Umbilical cord (tissue), 2 donors: ENCODE measurements at places on chromosomes 6 and 20.

DNA sequence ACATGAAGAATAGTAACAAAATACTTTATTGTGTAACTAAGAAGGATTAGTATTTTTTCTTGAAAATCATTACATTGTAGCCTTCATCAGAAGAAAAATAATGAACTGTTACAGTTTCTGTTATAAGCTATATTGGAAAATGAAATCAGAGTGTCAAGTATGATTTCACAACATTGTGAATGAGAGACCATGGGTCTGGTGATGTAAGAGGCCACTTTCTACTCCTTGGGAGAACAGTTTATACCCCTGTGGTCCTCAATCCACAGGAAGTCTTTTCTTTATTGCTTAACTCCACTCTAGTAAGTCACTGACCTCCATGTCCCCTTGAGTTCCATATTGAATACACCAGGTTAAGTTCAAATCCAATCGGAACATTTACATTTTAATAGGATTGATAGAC, 218.7 kb upstream of the FERMT1 start:
- DNase-seq = no peak

DNA sequence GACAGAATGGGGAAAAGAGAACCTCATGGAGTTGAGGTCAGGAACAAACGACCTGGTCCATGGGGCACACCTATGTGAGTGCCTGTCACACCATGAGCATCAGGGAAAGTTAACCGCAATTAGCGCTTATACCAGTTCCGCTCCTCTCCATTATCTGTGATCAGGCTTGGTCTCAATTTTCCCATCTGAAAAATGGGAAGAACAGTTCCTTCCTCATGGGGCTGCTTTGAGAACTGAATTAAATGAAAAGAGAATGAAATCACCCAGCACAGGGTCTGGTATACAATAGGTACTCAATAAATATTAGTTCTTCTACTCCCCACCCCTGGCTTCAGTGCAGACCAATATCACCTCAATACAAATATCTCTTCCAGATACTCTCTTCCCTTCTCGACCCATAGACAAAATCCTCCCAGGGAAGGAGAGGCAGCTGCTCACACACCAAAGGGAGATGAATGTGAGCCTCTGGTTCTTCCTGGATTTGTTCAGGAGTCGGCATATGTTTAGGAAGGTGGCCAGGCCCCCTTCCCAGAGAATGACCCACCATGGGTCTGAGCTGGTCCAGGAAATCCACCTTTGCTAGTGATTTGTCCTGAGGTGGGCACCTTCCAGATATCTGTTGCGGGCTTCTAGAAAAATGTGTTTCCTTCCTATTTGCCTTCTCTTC, 2.4 kb upstream of the PTGIS start:
- DNase-seq = no peak

DNA sequence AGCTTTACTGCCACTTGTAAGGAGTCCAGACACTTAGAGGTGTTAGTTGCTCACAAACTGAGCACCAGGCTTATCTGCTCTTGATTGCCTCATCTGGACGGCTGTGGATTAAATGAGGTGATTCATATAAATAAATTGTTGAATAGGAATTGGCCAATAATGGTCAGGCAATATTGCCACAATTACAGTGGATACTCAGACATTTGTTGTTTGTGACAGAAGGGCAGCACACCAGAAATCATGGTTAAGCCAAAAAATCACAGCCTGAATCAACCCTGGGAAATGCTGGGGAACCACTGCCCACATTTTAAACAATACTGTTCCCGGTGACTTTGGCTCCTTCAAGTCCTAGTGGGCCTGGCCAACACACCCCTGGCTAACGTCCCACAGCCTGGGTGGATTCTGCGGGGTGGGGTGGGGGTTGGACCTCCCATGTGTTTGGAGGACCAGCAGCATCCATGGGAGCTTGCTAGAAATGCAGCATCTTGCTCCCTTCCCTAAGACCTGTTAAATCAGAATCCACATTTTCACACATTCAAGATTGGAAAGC, 29.5 kb upstream of the SPDEF start:
- DNase-seq = no peak

DNA sequence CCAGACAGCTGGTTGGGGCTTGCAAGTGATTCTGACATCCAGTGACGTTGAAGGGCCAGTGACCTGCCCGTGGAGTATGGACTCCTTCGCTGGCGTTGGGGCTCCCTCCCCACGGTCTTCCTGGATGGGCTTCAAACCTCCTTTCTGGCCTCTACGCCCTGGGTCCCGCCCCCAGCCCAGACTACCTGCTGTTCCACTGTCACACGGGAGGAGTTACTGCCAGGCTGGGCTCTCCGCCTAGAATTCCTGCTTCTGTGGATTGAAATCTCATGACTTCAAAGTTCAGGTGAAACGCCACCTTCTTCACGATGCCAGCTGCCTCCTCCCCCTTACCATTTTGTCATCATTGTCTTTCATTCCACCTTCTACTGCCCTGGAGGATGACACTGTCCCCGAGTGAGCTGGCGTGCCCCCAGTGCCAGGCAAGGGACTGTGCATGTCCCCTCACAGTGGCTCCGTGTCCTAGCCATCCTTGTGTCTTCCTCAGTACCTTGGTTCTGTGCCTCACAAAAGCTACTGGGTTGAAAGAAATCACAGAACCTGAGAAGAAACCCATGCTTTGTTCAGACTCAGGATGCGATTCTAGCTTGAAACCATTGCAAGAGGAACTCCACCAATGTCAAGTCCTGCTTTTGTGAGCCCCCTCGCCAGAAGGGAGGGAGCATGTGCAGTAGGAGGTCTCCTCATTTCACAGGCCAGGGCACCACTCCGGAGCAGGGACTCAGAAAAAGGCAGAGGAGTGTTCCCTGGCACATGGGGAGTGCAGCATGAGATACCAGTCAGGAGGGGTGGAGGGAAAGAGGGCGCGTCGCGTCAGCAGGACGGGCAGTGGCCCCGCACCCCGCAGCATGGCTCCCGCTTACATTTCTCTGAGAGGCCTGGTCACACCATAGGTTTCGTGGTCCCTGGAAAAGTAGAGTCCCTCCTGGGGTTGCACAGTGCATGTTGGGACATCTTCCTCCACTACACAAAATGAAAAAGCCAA, 11.0 kb upstream of the IRF4 start:
- DNase-seq = no peak

- DNase-seq = no peak
Measured at GRCh38 chr6:122620902-122621301, 10.7 kb downstream of the PKIB start.

DNA sequence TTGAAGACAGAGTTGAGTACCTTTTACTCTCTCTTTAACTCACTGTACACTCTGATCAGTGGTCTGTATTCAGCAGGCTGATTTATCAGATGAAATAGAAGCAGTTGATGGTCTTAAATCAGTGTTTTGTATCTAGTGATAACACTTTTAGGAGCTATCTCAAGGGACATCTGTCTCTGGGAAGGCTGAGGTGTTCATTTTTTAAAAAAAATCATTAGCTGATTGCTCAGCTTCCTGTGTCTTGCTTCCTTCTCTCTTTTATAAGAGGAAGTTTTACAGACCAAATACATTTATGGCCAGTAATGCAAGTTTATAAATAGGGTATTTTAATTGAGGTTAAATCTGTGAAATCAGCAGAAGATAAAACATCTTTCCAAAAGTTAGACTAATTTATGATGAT, 12.0 kb upstream of the CCDC170 start:
- no peak for DNase-seq

GRCh38 chr20:25063981-25064380, 6.0 kb upstream of the ACSS1 start:
- DNase-seq = no peak

- DNase-seq = peak; percentile 23
Measured at GRCh38 chr6:56595490-56596122, 47.1 kb downstream of the DST start.

GRCh38 chr6:47737406-47737805, 39.0 kb downstream of the ADGRF4 start:
- DNase-seq = no peak

- no peak for DNase-seq
Measured at GRCh38 chr6:144321839-144322591, 36.9 kb downstream of the UTRN start.

- DNase-seq = peak; percentile 88
Measured at GRCh38 chr6:22147921-22148776, 148.7 kb downstream of the PRL start.

DNA sequence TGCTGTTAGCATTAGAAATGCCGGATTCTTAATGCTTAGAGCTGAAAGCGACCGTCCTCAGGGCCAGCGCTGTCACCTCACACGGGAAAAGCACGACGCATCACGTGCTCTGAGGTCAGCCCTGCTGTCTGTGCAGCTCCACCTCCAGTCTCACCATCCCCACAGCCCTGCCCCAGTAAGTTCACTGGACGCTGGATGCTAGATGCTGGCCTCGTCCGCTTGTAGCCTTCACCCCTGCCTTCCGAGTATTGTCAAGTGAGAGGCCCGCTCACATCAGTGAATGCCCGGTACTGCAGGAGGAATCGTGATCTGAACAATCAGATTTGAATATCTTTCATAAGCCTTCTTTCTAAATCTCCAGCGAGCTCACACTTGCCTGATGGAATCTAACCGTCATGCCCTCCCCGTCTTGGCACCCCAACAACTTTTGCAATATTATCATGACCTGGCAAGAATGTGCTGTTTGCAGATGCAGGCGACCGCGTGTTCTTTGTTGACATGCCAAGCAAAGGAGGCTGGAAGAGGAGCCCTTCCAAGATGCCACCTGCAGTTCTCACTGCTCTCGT, 64.9 kb downstream of the DLL1 start:
- DNase-seq = no peak

- DNase-seq = no peak
Measured at GRCh38 chr6:34909320-34909883, 20.3 kb downstream of the ANKS1A start.

DNA sequence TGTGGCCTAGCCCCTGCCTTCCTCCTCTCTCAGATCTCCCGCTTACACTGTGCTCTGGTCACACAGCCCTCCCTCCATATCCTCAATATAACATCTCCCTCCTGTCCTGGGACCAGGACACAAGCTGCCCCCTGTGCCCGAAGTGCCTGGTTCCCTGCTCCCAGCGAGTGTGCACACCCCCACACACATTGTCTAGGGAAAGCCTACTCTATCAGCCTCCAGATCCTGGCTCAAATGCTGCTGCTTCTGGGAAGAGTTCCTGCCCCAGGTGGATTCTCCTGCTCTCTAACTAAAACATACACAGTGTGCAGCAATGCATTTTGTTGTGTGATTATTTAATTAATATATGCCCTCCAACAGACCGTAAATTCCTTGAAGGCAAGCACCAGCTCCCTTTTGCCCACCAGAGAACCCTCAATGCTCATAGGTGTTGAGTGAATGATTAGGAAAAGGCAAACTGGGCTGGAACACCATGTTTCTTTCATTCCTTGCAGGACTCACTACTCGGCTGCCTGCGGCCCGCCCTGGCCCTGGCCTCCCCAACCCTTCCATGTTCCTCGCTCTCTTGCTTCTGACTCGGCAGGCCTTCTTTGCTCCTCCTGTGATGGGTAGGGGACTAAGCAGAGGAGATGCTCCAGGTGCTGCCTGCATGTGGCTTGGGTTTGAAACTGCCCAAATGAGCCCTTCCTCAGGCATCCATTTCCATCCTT, 194.6 kb downstream of the ZDHHC14 start:
- no peak for DNase-seq

DNA sequence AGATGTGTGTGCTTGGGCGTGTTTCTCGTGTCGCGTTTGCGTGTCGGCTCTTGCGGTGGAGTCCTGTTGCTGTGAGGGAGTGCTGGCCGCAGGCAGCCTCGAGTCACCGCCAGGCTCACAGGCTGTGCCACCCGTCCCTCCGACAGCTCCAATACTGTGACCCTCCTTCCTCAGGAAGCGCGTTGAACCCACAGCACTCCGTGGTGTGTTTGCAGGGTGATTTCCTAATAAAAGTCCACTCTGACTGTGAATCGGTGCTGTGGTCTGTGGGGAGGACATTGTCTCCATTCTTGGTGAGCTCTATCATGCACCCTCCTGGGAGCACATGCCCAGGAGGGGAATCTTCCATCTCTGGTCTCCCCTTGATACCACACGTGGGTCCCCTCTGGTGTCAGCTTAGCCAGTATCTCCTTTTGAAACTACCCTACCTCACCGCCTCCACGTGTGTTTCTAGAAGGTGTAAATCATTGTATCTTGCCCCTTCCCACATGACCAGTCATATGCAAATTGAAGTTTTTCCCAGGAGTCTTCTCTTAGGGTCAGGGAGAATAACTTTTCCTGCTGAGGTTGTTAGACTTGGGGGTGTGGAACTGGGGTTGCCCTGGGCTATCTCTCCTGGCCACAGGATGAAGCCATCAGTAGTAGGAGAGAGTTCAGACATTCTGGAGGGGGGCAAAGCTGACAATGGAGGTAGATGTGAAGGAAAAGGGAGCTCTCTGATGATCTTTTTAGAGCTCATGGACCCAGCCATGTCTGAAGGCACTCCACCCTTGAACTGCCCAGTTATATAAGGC, 13.3 kb upstream of the PCMTD2 start:
- DNase-seq = no peak

DNA sequence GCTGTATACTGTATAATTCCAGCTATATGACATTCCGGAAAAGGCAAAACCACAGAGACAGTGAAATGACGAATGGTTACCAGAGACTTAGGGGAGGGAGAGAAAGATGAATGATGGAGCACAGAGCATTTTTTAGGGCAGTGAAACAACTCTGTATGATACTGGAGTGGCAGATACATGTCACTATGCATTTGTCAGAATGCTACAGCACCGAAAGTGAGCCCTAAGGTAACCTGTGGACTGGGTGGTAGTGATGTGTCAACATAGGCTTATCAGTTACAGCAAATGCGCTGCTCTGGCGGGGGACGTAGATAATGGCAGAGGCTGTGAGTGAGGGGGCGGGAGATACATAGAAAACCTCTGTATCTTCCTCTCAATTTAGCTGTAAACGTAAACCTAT, 201.3 kb upstream of the SSTR4 start:
- no peak for DNase-seq

GRCh38 chr20:5835321-5835821, 85.2 kb downstream of the SHLD1 start:
- DNase-seq = peak; percentile 84

GRCh38 chr6:138054982-138055381, 52.2 kb downstream of the PERP start:
- no peak for DNase-seq

- DNase-seq = no peak
Measured at GRCh38 chr6:42378536-42378935, 73.2 kb downstream of the TRERF1 start.

GRCh38 chr6:14807130-14807529, 438.7 kb upstream of the JARID2 start:
- DNase-seq = peak; percentile 92

DNA sequence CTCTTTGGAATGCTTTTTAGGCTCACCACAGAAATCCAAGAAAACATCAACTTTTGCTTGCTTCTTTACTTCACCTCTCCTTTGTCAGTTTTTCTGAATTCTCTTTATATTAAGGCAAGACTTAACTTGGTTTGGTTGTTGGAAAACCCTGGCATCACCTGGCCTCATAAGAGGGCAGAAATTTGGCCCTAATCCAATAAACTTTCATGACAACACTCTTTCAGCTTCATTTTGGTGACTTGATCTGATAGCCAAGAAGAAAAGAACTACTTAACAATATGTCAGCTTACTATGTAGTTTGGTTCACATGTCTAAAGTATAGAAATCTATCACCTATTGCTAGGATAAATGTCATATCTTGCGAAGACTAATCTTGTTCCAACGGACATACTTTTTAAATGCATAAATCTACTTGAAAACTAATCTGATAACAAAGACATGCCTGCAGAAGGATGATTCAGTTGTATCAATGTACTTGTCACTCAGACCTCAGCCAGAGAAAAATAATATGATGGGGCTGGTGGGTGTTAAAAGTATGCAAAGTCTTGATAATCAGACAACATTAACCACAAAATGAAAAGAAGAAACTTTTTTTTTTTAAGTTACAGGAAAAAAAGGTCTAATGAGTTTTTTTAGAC, 19.3 kb upstream of the HBS1L start:
- DNase-seq = no peak
